Type B pancreatic cell (in vitro differentiated cells): ENCODE measurements at places on chromosomes 6 and 20.
A peak's percentile ranks its signal among the peaks of the same experiment; 100 is the strongest.

- no peak overlapping the region for H3K27ac ChIP-seq
- H3K4me1 ChIP-seq, result no peaks in the 10 kb centered on the region
- no peak for DNase-seq
These were observed 3.0 kb upstream of the DDX43 start for GRCh38 chr6:73391675-73392074.

GRCh38 chr20:34199183-34199582 is 42.0 kb upstream of the ASIP start:
- H3K36me3 ChIP-seq, result no peaks in the 10 kb centered on the region
- peaks cover 50% of the 10 kb centered on the region for H3K4me1 ChIP-seq
- no peak for DNase-seq
- no peak overlapping the region for H3K4me3 ChIP-seq

DNA sequence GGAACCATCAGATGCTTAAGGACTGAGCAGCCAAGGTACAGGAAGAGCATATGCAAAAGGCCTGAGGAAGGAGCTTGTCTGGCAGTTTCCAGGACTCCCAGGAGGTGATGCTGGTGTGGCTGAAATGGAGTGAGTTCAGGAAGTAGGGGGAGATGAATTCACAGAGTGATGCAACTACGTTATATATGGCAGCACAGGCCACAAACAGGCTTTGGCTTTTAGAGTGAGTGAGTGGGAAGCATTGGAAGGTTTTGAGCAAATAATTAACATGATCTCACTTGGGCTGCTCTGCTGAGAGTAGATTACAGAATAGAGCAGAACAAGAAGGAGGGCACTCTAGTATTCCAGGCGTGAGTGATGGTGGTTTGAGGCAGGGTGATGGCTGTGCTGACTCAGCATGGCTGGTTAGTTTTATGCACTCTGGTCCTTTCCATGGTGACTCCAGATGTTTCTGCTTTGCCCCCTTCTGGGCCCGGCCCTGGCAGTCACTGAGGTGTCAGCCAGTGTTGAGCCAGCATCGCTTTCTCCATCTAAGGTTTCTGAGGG is 6.5 kb downstream of the BTN2A2 start:
- H3K27ac ChIP-seq, result no peak overlapping the region
- H3K36me3 ChIP-seq, result peaks cover 25% of the 10 kb centered on the region
- peaks cover 4% of the 10 kb centered on the region for H3K27me3 ChIP-seq
- peaks cover 5% of the 10 kb centered on the region for H3K4me1 ChIP-seq

DNA sequence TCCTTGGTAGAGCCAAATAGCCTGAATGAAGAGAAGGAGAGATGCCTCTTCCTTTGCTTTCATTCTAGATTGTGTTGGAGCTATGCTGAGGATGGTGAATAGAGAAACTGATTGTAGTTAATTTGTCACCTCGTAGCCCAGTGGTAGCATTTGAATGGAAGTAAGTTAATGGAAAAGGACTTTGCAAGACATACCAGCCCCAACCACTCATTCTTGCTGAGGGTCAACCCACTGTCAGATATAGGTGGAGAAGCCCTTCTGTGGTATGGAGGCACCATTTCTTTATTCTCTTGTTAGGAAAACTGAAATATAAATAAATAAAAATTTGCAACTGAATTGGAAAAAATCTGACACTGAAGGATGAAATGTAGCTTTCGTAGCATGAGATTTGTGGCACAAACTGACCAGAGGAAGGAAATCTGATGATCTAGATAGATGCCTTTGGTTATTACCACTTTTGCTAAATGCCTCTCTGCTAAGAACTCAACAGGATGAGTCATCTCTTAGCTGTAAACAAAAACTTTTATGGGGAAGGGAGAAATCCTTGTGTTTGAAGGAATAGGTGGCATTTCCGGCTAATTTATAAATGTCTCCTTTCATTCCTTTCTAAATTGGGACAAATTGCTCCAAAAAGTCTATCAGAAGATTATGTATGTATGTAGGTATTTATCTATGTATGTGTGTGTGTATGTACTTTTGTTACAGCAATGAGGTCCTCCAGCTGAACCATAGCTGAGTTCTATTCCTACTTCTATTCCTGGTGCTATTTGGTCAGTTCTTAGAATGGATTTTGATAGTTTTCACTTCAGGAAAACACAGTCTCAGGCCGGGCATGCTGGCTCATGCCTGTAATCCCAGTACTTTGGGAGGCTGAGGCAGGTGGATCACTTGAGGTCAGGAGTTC is 76.5 kb upstream of the SUPT3H start:
- H3K4me3 ChIP-seq, result no peak overlapping the region
- peaks cover 5% of the 10 kb centered on the region for H3K27me3 ChIP-seq
- peaks cover 3% of the 10 kb centered on the region for H3K36me3 ChIP-seq
- DNase-seq, result no peak
- H3K4me1 ChIP-seq, result peaks cover 25% of the 10 kb centered on the region

DNA sequence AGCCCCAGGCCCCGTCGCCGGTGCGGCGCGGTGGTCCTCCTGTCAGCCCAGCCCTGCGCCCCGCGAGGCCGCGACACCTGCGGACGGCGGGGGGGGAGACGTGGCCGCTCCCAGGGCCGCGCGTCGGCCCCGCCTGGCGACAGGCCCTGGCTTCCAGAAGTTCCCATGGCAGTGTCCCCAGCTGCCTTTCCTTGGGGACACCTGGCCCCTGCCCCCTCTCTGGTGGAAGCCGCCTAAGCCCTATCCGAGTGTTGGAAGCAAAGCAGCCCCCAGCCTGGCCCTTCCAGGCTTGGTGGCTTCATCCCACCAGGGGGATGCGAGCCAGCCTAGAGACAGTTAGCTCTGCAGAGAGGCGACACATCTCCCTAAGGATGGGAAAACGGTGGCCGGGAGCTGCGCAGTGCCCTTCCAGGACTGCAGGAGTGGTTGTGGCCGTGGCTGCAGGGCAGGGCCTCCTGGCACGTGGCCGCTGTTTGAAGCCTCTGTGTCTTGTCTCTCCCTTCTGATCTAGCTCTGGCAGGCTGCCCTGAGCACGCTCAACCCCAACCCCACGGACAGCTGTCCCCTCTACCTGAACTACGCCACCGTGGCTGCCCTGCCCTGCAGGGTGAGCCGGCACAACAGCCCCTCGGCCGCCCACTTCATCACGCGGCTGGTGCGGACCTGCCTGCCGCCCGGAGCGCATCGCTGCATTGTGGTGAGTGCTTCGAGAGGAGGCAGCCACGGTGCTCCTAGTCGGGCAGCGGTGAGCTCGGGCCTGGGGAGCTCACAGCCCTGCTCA is 816 bp downstream of the NPEPL1 start:
- no peak for DNase-seq
- H3K27me3 ChIP-seq, result no peaks in the 10 kb centered on the region
- peaks cover 18% of the 10 kb centered on the region for H3K4me1 ChIP-seq
- peaks cover 10% of the 10 kb centered on the region for H3K36me3 ChIP-seq
- peak overlapping the region; percentile 80 for H3K4me3 ChIP-seq
- H3K27ac ChIP-seq, result no peak overlapping the region

- DNase-seq, result no peak
- no peaks in the 10 kb centered on the region for H3K36me3 ChIP-seq
- no peak overlapping the region for H3K27ac ChIP-seq
- peaks cover 6% of the 10 kb centered on the region for H3K4me1 ChIP-seq
These were observed 40.6 kb downstream of the DOK5 start for GRCh38 chr20:54515793-54516628.

DNA sequence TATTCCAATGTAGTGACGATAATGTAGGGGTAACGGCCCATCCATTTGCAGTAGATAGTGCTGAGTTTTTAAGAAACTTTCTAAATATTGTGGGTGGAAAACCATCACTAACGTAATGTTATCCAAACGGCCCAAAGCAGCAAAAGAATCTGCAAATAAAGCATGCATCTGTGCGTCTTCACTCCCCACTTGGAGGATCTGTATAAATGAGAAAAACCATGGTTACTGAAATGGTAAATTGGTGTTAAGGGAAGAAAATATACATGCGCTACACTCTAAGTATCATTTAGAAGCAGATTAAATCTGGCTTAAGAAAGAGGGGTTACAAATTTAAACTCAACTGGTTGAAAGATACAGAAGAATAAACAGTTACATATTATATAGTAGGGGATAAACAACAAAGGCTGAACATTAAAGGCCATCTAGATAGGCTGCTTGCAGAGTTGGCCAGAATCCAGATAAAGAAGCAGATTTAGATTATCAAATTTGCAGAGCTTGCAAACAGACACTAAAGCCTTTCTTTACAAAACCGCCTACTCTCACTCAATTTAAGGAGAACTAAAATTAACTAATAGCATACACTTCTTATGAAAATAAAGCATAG is 93.3 kb downstream of the SESN1 start:
- no peak overlapping the region for H3K4me3 ChIP-seq
- H3K27ac ChIP-seq, result no peak overlapping the region
- no peaks in the 10 kb centered on the region for H3K27me3 ChIP-seq
- DNase-seq, result no peak
- H3K36me3 ChIP-seq, result peaks cover 22% of the 10 kb centered on the region
- H3K4me1 ChIP-seq, result peaks cover 24% of the 10 kb centered on the region
